CD4-positive, alpha-beta T cell treated with Interleukin-4 for 4 hours (primary cell): ENCODE measurements at places on chromosomes 2 and 18.

DNA sequence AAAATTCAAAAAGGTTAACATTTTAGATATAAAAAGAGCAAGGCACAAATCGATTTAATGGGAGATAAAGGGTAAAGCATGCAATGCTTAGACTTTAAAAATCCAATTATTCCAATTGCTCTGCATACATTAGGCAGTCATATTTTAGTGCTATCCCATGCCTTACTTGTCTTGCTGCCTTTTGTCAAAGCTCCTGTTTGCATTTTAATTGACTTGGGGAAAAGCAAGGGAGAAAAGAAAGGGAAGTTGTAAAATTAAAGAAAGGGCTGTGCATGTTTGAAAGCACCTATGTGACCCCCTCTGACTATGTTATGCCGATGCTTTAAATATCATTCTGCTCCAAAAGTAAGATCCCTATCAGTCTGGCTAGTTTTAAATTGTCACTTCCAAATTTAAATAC is 193.7 kb upstream of the VWC2L start:
- DNase-seq, result no peak

DNA sequence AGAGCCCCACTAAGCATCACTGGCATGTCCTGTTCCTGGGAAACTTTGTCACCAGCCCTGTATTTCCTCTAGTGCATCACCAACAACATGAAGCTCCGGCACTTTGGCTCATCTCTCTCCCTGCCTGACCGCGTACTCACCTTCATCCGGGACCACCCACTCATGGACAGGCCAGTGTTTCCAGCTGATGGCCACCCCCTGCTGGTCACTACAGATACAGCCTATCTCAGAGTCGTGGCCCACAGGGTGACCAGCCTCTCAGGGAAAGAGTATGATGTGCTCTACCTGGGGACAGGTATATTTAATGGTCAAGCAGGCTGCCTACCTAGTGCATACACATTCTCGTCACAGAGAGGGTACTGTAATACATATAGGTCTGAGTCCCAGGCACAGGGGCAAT is 21.0 kb downstream of the SEMA4F start:
- no peak for DNase-seq

DNA sequence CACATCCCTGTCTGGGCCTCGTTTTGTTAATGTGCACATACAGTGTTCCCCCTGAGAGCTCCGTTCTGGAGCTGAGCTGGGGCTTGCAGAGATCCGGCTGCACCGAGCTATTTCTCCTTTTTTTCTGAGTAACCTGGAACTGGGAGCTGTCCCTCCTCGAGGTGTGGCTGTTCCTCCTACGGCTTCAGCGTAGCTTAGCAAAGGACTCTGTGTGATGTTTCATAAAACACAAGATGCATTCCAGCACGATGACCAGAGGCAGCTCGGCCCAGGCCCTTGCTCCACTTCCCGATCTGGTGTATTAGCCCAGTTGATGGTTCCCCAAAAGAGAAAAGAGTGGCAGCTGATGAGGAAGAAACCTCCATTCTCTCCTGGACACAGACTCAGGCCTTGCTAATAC is 103.0 kb downstream of the FAM210A start:
- DNase-seq, result no peak

DNA sequence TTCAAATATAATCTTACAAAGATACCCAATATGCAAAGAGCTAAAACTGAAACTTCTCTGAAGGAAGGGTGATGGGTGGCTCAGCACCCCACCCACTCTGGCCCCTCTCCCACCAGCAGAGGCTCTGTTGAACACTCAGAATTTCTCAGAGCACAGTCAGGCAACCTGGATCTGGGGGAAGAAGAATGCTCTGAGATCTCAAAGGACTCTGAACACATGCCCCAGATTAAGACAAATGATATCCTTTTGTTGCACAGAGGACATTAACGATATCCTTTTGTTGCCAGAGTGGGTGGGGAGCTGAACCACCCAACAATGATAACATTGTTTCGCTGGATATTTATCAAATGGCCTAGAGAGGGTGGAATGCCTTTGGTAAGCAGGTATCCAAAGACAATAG is 104.8 kb downstream of the LBH start:
- DNase-seq, result no peak

GRCh38 chr18:35158728-35159450 is 81.9 kb upstream of the ZNF397 start:
- DNase-seq, result peak; percentile 21

DNA sequence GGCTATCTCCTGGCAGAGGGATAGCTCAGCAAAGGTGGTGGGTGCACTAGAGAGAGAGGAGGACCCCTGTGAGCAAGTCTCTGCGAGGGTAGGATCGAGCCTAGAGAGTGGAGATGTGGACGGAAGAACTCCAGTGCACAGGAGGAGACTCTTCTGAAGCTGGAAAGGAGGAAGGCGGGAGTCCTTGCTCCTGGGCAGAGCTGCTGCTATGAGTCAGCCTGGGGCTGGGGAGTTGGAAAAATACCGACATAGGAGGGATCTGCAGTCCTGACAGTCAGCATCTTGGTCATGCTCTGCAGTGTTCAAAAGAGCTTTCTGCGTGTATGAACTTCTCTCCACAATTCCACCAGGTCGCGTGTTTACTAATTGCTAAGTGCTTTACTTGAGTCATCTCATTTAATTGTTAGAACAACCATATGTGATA is 233.8 kb downstream of the LDLRAD4 start:
- DNase-seq, result no peak

GRCh38 chr2:219557791-219558785 is 13.3 kb downstream of the OBSL1 start:
- no peak for DNase-seq

DNA sequence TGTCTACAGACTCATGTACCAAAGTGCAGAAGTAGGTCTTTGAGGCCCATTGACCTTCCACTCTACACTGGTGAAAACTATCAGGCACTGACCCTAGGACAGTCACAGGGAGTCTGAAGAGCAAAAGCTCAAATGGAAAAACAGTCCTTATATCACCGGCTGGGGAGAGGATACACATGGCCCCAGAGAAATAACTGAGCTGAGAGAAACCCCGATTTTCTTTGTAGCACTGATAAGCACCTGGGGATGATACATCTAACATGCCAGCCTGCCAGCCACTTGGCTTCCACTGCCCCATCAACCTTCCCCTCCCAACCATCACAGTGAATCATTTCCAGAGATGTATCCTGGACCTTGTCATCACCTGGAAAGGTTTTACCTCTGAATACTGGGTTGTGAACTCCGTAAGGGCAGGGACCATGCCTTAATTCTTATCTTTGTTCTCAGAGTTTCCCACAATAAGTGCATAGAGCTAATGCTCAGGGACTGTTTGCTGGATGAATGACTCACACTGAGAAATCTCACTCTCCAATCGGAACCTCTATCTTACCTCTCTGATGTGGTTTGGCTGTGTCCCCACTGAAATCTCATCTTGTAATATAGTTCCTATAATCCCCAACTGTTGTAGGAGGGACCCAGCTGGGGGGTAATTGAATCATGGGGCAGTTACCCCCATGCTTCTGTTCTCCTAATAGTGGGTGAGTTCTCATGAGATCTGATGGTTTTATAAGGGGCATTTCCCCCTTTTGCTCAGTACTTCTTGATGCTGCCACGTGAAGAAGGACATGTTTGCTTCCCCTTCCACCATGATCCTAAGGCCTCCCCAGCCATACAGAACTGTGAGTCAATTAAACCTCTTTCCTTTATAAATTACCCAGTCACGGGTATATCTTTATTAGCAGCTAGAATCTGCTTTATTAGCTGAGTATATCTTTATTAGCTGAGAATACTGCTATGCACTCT is 37.1 kb downstream of the EVA1A start:
- no peak for DNase-seq

- DNase-seq, result no peak
Observed at GRCh38 chr18:80229363-80229762, 18.0 kb downstream of the PARD6G start.

GRCh38 chr2:150413366-150413765 is 74.1 kb downstream of the RND3 start:
- DNase-seq, result no peak

DNA sequence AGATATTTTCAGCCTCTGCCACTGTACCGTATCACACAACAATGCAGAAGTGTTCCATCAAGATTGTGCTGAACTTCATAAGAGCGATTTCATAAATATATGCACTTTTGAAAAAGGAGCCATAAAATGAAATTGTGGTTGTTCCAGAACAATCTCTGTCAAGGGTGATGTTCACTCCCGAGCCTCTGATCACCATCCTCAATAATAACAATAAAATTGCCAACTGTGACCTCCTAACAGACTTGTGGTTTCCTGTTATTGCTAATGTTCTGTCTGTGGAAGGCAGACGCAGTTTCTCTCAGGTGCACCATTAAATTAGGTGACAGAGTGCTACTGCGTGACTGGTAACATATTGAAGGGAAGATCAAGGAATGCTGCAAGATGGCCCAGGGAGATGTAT is 383.7 kb downstream of the SOCS6 start:
- peak; percentile 86 for DNase-seq

DNA sequence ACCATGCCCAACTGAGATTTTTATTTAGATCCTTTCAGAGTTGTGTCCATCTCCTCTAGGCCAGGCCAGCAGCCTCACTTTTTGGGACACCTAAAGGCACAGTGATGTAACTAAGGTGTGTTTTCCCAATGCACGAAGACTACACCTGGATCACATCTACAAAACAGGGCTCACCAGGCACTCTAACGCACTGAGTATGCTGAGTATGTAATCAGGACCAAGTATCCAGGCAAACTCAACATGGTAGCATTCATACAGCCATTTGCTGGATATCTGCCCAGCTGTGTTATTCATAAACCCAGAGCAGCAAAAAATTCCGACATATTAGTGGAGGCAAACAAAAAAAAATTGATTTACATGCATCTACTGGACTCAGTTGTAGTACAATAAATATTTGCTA is 33.8 kb downstream of the LPIN2 start:
- DNase-seq, result no peak

GRCh38 chr2:48227617-48228344 is 302.2 kb upstream of the STON1 start:
- DNase-seq, result no peak

DNA sequence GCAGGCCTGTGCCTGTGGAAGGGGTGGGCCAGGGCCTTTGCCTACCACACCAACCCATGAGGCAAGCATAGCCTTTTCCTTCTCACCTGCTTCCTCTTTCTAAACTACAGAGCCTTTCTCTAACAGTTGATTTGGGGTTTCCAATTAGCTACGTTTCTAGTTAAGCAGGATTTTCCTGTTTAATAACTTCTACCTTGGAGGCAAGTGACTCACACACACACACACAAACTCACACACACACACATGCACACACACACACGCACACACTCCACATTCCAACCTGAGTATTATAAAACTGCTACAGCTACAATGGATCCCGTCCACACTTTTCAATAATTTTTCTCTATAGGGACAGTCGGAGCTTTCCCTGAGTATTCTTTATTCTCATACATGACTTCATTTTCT is 84.9 kb downstream of the SOX11 start:
- DNase-seq, result no peak

DNA sequence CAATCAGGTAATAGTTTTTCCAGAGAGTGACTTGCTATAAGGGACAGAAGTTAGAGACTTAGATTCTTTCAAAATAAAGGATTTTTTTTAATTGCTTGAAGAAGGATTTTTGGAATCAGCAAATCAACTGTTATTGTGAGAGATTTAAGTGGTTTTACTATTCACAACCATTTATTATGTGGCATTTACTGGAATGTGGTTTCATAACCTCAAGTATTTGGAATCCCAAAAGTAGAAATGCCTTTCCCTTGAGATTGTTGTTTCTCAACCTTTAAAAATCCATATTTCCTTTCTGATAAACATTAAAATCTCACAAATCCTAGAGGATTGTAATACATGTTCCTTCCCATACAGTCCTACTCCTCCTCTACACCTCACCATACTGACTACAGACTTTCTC is 5.0 kb downstream of the TANK start:
- no peak for DNase-seq

- no peak for DNase-seq
Observed at GRCh38 chr2:174569678-174570077, 27.9 kb downstream of the WIPF1 start.

DNA sequence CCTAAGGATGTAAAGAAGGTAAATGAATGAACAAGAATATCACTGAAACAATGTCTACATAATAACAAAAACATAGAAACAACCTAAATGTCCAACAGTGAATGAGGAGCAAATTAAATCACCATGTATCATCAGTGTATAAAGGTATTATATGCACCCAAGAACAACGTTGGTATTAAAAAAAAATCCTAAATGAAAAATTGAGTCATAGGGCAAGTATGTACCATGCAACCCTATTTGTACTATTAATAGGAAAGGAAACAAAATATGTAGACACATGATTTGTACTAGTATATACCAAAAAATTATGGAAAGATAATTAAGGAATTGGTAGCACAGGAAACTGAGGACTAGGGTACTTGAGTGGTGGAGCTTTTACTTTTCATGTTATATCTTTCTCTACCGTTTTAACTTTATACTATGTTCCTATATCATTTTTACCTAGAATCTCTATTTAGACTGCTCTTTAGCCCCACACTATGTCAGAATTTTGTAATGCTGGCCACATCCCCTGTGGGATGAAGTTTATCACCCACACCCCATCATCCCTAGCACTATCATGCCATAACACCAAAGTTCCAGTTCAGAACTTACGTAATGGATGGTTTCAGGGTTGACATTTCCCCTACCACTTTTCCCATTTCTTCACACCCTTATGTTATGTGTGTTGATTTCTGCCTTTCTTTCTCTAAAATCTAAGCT is 25.6 kb downstream of the IKZF2 start:
- no peak for DNase-seq

- DNase-seq, result no peak
Observed at GRCh38 chr2:20616341-20616871, 34.5 kb downstream of the HS1BP3 start.

DNA sequence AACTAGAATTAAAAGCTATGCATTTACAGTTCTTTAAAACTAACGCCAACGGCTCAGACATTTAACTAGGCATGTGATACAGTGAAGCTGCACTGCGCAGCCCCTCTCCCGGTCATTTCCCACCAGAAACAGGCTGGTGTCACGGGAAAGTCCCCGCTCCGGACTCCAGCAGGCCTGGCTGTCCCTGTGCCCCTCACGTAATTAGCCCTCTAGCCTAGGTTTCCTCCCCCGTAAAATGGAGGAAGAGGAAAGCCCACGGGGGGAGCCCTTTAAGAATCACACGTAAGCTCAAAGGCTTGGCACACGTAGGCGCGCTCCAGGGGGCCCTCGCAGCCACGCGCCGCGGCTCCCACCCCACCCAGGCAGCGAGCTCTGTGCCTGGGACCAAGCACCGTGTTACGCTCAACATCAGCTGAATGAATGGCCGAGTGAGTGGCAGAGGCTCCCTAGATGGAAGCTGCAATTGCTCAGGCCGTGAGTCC is 48.0 kb downstream of the KCNIP3 start:
- DNase-seq, result no peak

GRCh38 chr2:112056626-112056987 is 1.5 kb downstream of the TMEM87B start:
- DNase-seq, result no peak
